ENCODE measurements at places on chromosomes 4 and X.

- no peak for DNase-seq
These were observed 21.9 kb downstream of the TKTL1 start for GRCh38 chrX:154317391-154317995.

DNA sequence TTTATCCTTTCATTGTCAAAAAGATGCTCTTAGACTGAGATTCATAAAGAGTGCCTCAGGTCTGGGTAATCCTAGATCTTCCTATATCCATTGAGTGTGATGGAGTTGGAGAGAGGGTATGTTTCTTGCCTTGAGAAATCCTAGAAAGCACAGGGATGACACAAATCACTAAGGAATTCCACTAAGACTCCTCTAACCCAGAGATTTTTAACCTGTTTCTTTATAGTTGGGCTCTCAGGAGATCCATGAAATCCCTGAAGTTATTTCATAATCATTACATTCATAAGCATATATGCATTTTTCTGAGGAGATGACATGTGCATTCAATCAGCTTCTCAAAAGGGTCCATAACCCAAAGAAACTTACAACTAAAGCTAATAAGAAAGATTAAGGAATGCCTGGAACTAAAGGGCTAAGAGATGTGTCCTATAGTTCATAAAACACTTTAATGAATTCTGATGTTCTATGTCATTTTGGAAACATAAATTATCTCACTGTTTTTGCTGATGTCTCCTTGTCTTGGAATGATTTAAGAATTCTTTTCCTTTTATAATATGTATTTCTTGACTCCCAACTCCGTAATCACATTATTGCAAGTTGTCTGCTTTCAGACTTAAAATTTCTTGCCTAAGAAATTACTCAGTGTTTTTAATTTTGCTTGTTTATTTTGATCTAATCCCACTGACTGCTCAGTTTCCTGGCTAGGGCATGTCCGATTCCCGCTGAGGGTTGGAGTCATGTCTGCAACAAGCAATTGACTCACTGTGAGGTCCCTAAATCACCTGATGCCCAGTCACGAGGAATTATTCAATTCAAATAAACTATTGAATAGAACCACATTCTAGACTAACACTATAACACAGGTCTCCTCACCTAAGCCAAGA, 2.8 kb upstream of the AMTN start:
- no peak for DNase-seq

DNA sequence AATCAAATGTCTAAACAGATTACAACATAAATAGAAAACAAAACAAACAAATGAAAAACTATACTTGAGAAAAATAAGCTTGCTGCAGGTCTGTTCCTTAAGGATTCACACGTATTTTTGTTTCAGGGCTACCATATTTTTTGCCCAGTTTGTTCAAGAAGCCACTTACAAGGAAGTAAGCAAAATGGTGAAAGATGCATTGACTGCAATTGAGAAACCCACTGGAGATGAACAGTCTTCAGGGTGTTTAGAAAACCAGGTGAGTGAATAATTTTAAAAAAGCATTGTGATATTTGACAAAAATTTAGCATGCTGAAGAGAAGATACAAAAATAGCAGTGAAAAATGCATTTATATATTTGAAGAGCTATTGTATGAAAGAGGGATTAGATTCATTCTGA, 2.0 kb downstream of the AFP start:
- DNase-seq: no peak

- DNase-seq: no peak
These were observed 76.4 kb downstream of the RAPGEF2 start for GRCh38 chr4:159178979-159179969.

GRCh38 chr4:154560824-154561231, 2.0 kb upstream of the FGB start:
- DNase-seq: no peak

GRCh38 chr4:183354219-183354618, 32.0 kb upstream of the CLDN24 start:
- DNase-seq: no peak

GRCh38 chr4:78293821-78294301, 236.7 kb downstream of the FRAS1 start:
- DNase-seq: no peak

- DNase-seq: no peak
These were observed 79.9 kb downstream of the CHST7 start for GRCh38 chrX:46653482-46653881.

DNA sequence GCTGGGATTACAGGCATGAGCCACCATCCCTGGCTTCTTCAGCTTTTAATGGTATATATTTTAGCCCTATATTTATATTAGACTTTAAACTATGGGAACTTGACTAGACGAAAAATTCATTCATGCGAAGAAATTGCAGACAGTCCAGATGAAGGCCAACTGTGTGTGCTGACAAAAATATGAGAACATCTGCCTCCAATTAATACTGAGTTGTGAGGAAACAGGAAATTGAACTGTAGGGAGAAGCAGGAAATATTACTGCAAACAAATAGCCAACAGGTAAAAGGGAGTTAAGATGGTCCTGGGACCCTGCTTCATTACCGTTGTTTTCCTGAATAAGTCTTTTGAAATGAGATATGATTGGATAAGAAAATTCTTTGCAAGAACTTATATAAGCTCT, 26.3 kb downstream of the MGARP start:
- no peak for DNase-seq

DNA sequence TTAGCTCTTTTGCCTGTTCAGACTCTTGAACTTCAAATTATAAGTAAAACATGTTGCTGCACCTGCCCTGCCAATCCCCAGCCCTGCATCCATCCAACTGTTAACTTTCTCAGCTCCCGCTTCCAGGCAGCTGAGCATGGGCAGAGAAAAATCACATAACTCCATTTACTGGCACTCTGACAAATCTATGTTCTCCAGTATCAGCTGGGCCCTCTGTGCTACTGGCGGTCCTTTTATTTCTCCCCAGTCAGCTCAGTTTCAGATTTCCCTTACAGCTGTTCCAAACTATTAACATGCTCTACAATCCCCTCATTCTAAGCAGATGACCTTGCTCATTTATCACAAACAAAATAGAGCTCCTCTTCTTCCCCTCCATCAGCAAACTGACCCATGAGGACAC, 240.4 kb upstream of the TET2 start:
- DNase-seq: no peak

GRCh38 chrX:110118530-110118929, 115.6 kb downstream of the TMEM164 start:
- no peak for DNase-seq

DNA sequence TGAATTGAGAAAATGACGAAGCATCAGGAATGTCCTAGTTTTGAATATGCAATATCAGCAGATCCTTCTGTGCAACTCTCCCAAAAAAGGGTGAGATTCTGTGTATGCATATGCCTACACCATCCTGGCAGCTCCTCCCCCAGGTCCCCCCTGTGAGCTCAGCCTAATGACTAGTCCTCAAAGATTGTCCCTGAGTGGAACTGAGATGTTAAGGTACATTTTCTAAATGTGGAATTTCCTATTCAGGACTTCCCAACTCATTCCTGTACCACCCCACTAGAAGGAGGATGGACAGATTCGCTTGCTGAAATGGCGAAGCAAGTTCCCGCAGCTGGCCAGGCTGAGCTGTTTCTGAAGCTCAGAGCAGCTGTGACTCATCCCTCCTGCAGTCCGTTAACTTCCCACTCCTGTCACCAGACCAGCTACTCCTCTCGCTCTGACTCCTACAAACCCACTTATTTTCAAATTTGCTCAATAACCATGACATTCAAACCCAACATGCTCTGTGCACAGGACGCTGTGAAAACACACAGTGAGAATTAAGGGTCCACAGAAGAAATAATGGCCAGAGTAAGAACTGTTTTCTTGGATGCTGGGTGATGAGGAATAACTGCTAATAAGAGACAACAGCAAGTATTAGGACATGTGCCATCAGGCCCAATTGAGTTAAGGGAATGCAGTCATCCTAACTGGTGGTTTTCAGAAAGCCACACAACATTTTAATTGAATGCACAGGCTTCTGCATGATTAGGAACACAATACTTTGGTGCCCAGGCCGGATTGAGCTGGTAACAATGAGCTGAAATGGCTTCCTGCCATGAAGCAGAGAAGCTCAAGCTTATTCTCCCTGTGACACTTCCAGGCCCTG, 40.0 kb upstream of the IRF2 start:
- no peak for DNase-seq

DNA sequence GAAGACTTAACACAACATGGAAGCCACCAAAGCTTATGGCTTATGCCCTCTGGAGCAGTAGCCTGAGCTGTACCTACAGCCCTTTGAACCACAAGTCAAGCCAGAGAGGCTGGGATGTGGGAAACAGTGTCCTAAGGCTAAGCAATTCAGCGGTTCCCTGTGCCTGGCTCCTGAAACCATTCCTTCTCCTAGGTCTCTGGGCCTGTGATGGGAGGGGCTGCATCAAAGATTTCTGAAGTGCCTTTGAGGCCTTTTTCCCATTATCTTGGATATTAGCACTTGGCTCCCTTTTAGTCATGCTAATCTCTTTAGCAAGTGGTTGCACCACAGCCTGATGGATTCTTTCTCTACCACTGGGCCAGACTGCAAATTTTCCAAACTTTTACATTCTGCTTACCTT, 140.5 kb upstream of the NUDT10 start:
- no peak for DNase-seq

DNA sequence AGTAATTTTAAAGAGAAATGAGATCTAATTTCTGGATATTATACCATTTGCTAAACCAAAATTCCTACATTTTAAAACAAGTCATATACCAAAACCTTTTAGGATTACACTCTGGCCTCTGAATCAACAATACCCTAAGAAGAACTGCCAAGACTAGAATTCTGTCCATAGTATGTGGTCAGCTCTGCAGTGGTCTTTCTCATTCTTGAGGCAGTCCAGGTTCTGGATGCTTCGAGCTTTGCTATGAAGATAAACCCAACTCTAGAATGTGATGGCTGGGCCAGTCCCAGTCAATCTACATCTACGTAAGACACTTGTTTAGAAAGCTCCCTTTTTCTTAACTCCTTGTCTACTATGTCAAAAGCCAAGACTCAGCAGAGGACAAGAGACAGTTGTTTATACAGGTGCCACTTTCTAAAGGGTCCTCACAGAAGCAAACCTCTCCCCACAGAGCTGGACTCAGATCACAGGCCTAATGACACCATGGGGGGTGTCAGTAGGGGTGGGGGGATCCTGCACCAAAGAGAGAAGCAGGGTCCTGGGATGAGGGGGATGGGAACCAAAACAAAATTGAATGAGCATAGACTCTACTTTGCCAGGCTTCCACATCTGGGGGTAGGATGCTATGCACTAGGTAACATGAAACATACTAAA, 63.2 kb downstream of the SH3RF1 start:
- no peak for DNase-seq

- peak; percentile 1 for DNase-seq
These were observed 35.3 kb downstream of the SUPT20HL1 start for GRCh38 chrX:24395775-24396174.

DNA sequence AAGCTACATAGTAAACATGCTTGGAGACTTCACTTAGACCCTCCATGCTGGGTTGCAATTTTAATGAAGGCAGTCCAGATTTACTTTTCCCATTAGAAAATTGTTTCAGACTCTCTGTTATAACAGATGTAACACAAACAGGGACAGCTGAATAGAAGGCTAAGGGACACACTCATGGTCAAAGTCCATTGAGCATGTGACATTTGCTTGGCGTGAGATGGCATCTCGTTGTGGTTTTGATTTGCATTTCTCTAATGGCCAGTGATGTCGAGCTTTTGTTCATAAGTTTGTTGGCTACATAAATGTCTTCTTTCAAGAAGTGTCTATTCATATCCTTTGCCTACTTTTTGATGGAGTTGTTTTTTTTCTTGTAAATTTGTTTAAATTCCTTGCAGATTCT, 358.2 kb upstream of the CLNK start:
- DNase-seq: no peak

GRCh38 chr4:183760326-183760725, 101.2 kb downstream of the TRAPPC11 start:
- no peak for DNase-seq
